ENCODE measurements at places on chromosomes 4 and X. TPM values are rescaled to one million over a fixed set of nuclear protein-coding genes. Genes with fewer than 3 reads are reported as not detected.

GRCh38 chr4:151672996-151673395 is 87.8 kb downstream of the GATB start:
- no peak overlapping the region for H3K4me3 ChIP-seq
- H3K36me3 ChIP-seq = peaks cover under 1% of the 10 kb centered on the region
- no peaks in the 10 kb centered on the region for H3K4me1 ChIP-seq
- no peaks in the 10 kb centered on the region for H3K27me3 ChIP-seq
- DNase-seq = no peak

DNA sequence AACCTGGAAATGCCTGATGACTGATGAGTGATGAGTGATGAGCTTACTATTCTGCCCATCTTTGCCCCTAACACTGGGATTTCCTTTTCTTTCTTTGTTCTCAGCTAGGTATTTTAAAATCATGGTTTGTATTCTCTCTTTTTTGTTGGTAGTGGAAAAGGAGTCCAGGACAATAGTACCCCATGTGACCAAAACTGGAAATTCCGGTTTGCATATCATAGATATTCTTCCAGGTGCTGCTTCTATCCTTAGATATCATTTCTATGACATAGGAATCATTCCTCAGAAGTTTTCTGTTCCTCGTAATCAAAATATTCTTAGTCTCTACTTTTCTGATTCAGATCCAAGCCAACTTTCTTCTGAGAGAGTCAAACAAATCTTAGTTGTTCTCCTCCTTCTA is 320.5 kb upstream of the TET2 start:
- DNase-seq = no peak
- H3K4me3 ChIP-seq = no peak overlapping the region
- no peaks in the 10 kb centered on the region for H3K4me1 ChIP-seq
- H3K27me3 ChIP-seq = peaks cover 5% of the 10 kb centered on the region
- no peaks in the 10 kb centered on the region for H3K36me3 ChIP-seq

DNA sequence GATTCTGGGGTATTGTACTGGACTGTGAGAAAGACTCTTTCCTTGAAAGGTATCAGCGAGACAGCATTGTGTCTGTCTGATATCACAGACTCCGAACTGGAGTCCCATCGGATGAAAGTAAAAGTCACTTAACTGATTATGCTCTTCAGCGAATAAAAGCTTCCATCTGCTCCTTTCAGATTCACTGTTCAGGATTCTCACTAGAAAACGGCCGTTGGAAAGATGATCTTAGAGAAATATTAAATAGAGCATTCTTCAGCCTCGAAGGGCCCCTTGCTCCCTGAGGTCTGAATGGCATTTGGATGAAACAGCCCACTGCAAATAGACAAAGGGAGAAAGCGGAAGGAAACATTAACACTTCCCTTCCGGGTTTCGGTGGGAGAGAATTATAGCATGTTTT is 416.2 kb upstream of the PRKX start:
- no peaks in the 10 kb centered on the region for H3K27me3 ChIP-seq
- H3K36me3 ChIP-seq = no peaks in the 10 kb centered on the region
- no peak for DNase-seq

- H3K4me3 ChIP-seq = no peak overlapping the region
- DNase-seq = no peak
- H3K27ac ChIP-seq = no peak overlapping the region
Measured at GRCh38 chr4:153232768-153233167, 28.5 kb downstream of the TRIM2 start.

DNA sequence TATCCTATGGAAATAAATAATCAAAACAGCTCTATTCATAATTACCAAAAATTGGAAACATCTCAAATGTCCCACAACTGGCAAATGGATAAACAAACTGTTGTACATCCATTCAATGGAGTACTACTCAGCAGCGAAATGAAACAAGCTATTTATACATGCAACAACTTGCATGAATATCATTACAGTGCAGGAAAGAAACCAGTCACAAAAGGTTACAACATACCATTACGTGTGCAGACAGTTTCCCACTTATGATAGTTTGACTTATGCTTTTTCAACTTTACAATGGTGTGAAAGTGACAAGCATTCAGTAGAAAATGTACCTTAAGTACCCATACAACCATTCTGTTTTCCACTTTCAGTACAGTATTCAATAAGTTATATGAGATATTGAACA is 82.3 kb downstream of the NEK1 start:
- no peaks in the 10 kb centered on the region for H3K4me1 ChIP-seq
- DNase-seq = no peak

- H3K36me3 ChIP-seq = no peaks in the 10 kb centered on the region
- no peaks in the 10 kb centered on the region for H3K27me3 ChIP-seq
- H3K27ac ChIP-seq = no peak overlapping the region
Measured at GRCh38 chrX:11535156-11535919, 130.4 kb downstream of the ARHGAP6 start.

- no peaks in the 10 kb centered on the region for H3K27me3 ChIP-seq
- H3K4me1 ChIP-seq = peaks cover 72% of the 10 kb centered on the region
- H3K27ac ChIP-seq = peak overlapping the region; percentile 56
- H3K36me3 ChIP-seq = peaks cover 46% of the 10 kb centered on the region
- DNase-seq = no peak
- H3K4me3 ChIP-seq = no peak overlapping the region
Measured at GRCh38 chr4:75658876-75659275, 14.3 kb downstream of the G3BP2 start.

The PABPC1L2A gene
- not detected for total RNA-seq

The IL1RAPL1 gene
- not detected for total RNA-seq

The FAM53A gene
- 1.3 TPM for total RNA-seq

All from activated naive CD8-positive, alpha-beta T cell treated with anti-CD3 and anti-CD28 coated beads for 36 hours (primary cell).